ENCODE measurements at places on chromosomes 1 and 21. TPM values are rescaled to one million over a fixed set of nuclear protein-coding genes. Genes with fewer than 3 reads are reported as not detected.

ELAPOR1 gene
- 0.63 TPM for total RNA-seq

KCNJ9 gene
- total RNA-seq, result not detected

PLEKHA6 gene
- 23.4 TPM for total RNA-seq

FNDC5 gene
- total RNA-seq, result 0.20 TPM

PRRX1 gene
- total RNA-seq, result not detected

EPS15 gene
- total RNA-seq, result 12.1 TPM

AMY2A gene
- not detected for total RNA-seq

CYP4Z1 gene
- total RNA-seq, result not detected

CLCNKB gene
- total RNA-seq, result not detected

FMOD gene
- total RNA-seq, result not detected

CD101 gene
- 0.23 TPM for total RNA-seq

C1orf87 gene
- not detected for total RNA-seq

GCSAML gene
- not detected for total RNA-seq

OPTC gene
- not detected for total RNA-seq

S100A7A gene
- not detected for total RNA-seq

RIIAD1 gene
- not detected for total RNA-seq

FAM72A gene
- 8.7 TPM for total RNA-seq

SERBP1 gene
- total RNA-seq, result 207 TPM

AQP10 gene
- not detected for total RNA-seq

SPATC1L gene
- 0.15 TPM for total RNA-seq

TNFRSF9 gene
- 3.2 TPM for total RNA-seq

PROX1 gene
- 0.02 TPM for total RNA-seq

ZYG11A gene
- total RNA-seq, result 2.7 TPM

FLG2 gene
- not detected for total RNA-seq

SPRR2D gene
- not detected for total RNA-seq

KRTAP12-2 gene
- not detected for total RNA-seq

ESPN gene
- 1.0 TPM for total RNA-seq

SEC16B gene
- 1.3 TPM for total RNA-seq

OR2T35 gene
- not detected for total RNA-seq

LCE1B gene
- total RNA-seq, result not detected

TRIM45 gene
- total RNA-seq, result 2.3 TPM

MYOG gene
- not detected for total RNA-seq

UBE2U gene
- total RNA-seq, result not detected

TSPAN1 gene
- 3.2 TPM for total RNA-seq

ATP6V1G3 gene
- total RNA-seq, result not detected

L1TD1 gene
- total RNA-seq, result not detected

ATG4C gene
- 3.7 TPM for total RNA-seq

PRKAA2 gene
- total RNA-seq, result 1.9 TPM

DNASE2B gene
- total RNA-seq, result not detected

VWA5B1 gene
- not detected for total RNA-seq

NOTCH2NLA gene
- total RNA-seq, result 20.7 TPM

GPR157 gene
- total RNA-seq, result 5.2 TPM

GSTM1 gene
- not detected for total RNA-seq

CHI3L1 gene
- total RNA-seq, result not detected

HUNK gene
- 1.4 TPM for total RNA-seq

MR1 gene
- total RNA-seq, result 6.7 TPM

ATP1B1 gene
- 196 TPM for total RNA-seq

AGT gene
- 0.13 TPM for total RNA-seq

Measured in A549 treated with Mapracorat at 1 μM for 4 hours (cell line).